ENCODE measurements at places on chromosomes 2 and 18.

GRCh38 chr2:164560181-164560792, 61.0 kb downstream of the GRB14 start:
- no peak for DNase-seq

GRCh38 chr2:11073251-11073650, 82.0 kb upstream of the SLC66A3 start:
- no peak for DNase-seq

DNA sequence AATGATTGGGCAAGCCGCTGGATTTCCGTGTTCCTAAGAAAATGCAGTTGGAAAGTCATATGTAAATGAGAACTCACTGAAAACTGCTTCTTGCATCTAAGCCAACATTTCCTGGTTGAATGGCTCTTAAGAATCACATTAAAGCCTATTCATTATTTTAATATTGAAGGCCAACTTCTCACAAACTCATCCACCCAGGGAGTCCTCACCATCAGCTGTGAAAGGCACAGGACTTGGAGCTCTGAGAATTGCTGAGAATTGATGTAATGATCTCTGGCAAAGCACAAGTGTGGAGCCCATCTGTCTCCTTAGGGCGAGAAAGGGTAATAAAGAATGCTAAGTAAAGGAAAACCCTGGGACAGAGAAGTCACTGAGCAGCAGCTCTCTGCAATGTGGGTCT, 55.9 kb upstream of the APCDD1 start:
- no peak for DNase-seq

- DNase-seq = no peak
These were observed 235.2 kb downstream of the TDRD15 start for GRCh38 chr2:21358976-21359375.

DNA sequence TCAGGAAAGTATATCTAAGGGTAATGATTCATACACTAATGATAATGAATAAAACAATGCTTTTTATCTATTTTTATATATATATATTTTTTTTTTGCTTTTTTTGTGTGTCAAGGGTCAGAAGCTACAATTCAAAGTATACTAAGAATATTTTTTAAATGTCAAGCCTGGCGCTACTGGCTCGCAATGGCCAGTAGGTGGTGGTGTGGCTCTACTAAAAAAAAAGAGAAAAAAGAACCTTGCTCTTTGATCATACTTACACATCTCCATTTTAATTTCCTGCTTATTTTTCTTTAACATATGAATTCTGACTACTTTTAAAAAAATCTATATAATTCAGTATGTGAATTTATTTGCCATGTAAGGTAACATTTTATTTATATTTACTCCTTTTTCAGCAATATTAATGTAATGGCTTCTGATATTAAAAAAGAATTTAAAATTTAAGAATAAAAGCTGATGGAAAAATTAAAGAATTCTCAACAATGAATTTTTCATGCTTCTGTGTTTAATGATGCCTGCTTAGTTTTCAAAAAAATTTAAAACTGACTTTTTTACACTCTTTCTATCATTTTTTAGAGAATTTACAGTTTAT, 232.9 kb downstream of the GULP1 start:
- DNase-seq = no peak

DNA sequence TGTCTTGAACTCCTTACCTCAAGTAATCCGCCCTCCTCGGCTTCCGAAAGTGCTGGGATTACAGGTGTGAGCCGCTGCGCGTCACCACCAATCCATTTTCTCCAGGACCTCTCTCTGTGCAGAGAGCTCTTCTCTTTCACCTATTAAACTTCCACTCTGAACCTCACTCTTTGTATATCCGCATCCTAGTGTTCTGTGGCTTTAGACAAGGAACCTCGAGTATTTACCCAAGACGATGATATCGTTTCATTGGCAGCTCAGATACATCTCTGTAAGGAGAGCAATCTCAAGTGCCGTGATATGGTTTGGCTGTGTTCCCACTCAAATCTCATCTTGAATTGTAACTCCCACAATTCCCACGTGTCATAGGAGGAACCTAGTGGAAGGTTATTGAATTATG, 15.1 kb upstream of the WDR33 start:
- DNase-seq = no peak

GRCh38 chr2:101429453-101429852, 42.1 kb upstream of the CREG2 start:
- no peak for DNase-seq

All from NCI-H1417 treated with DMSO at 0.1 percent for 48 hours (cell line).